AG09309 (cell line): ENCODE measurements at places on chromosomes 12 and 14.

- DNase-seq, result no peak
Observed at GRCh38 chr14:65461730-65462129, 49.2 kb downstream of the FUT8 start.

DNA sequence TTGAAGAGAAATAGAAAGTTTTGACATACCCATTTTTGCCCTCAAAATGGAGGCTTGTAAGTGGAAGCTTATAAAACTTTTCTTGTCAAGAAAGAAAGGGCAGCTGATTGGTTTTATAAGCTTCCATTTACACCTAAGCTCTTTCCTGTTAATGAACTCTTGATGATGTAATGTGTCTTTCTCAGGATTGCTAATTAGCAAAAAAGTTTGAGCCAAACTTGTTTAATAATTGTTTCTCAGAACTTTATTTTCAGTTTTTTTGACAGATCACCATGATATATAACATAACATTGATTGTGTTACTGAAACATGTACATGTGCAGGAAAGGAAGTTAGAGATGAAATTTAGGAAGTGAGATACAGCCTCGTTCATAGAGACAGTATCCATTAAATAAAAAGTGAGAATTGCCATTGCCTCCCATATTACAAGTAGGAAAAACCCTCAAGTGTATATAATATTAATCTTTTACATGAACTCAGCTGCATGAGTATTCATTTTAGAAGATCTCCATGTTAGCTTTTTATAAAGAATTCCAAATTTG is 26.8 kb downstream of the RIC8B start:
- DNase-seq, result no peak

DNA sequence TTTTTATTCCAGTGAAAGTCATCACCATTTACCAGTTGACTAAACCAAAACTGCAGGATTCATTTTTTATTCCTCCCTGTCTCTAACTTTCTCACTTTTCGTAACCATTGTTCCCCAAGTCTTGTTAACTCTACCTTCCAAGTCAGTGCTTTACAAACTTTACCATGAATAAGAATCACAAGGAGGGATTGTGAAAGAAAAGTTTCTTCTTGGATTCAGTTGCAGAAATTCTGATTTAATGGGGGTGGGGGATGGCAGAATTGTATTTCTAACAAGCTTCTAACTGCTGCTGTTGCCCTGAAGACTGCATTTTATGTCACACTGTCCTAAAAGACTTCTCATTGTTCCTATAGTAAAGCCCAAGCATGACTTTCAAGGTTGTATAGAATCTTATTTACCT is 5.0 kb upstream of the RAB21 start:
- DNase-seq, result no peak

GRCh38 chr14:45658226-45658916 is 405.4 kb upstream of the MIS18BP1 start:
- no peak for DNase-seq

- DNase-seq, result no peak
Observed at GRCh38 chr12:126998747-126999285, 1268.2 kb upstream of the TMEM132C start.
